ENCODE measurements at places on chromosomes 1 and 21.
A peak's percentile ranks its signal among the peaks of the same experiment; 100 is the strongest.

- DNase-seq = no peak
Observed at GRCh38 chr1:178630417-178630816, 94.6 kb upstream of the RALGPS2 start.

DNA sequence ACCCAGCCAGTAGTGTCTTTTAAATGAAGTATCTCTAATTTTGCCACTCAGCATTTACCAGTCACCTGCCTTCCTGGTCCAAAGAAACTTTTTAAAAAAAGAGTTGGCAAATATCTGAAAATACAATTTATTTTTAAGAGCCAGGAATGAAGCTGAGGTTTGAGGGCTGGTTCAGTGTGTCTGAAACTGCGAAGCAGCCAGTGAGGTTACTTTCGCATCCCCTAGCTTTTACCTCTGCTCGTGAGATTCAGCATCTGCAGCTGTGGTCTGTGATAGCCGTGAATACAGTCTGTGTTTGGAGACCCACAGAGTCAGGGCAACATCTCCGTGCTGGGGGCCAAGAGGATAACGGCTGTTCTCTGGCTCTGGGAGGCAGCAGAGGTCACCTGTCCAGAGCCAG lies 21.3 kb upstream of the KCNAB2 start:
- peak; percentile 6 for DNase-seq

DNA sequence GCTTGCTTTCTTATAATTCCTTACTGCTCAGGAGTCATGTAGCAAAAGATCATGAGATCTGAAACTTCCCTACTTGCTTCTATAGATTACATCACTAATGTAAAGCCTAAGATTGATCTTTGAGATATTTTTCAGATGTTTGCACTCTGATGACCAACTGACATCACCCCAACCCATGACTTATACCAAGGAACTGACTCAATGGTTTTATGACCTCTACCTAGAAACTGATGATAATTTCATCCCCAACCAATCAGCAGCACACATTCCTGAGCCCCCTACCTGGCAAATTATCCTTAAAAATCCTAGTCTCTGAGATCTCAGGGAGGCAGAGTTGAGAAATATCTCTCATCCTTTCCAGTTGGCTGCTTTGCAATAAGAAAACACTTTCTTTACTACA lies 122.3 kb upstream of the CAMK1G start:
- no peak for DNase-seq

GRCh38 chr1:71796006-71796405 lies 486.3 kb downstream of the NEGR1 start:
- no peak for DNase-seq

- DNase-seq = no peak
Observed at GRCh38 chr1:159944623-159945455, 574 bp downstream of the IGSF9 start.

- no peak for DNase-seq
Observed at GRCh38 chr1:94236630-94237290, 624 bp downstream of the ARHGAP29 start.

DNA sequence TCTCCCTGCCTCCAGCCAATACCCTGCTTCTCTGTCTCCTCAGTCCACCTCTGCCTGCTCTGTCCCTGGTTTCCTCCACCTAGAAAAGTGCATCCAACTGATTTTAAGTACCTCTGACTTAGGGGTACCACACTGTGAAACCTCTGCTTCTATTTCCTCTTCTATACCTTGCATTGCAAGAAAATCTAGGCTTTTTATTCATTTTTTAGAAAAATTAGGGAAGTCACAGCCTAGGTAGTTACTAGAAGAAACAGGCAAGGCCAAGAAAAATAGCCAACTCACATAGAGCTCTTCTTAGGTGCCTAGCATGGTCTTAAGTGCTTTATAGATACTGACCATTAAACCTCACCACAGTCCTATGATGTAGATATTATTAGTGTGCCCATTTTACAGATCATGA lies 39.1 kb downstream of the HIVEP3 start:
- DNase-seq = no peak

DNA sequence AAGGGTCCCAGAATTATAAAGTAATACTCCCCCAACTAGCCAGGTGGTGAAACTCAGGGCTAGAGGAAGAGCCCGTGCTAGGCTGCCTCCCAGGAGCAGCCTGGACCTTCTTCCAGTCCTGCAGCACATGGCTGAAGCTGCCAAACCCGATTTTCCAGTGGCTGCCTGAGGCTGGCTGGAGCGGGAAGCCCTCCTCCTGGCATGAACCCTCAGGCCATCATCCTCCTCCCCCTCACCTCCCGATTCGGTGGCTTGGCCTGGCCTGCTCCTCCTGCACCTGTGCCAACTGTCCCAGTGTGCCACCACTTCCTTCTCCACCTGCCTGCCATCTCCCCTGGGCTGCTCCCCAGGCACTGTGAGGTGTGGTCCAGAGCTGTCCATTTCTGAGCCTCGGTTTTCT lies 3.0 kb upstream of the TSPAN1 start:
- DNase-seq = no peak

DNA sequence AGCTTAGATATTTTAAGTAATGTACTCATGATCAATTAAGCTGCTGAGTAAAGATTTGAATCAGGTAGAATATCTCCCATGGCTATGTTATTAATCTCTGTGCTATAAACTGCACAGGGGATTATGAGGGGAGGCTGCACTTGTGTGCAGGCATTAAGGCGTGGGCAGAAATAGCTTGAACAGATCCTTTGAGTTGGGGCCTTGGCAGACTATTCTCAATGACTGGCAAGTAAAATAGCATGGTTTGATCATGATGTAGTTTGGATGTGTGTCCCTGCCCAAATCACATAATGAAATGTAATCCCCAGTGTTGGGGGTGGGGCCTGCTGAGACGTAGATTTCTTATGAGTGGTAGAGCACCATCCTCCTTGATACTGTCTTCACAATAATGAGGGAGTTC lies 220.3 kb downstream of the PLPP3 start:
- DNase-seq = no peak

DNA sequence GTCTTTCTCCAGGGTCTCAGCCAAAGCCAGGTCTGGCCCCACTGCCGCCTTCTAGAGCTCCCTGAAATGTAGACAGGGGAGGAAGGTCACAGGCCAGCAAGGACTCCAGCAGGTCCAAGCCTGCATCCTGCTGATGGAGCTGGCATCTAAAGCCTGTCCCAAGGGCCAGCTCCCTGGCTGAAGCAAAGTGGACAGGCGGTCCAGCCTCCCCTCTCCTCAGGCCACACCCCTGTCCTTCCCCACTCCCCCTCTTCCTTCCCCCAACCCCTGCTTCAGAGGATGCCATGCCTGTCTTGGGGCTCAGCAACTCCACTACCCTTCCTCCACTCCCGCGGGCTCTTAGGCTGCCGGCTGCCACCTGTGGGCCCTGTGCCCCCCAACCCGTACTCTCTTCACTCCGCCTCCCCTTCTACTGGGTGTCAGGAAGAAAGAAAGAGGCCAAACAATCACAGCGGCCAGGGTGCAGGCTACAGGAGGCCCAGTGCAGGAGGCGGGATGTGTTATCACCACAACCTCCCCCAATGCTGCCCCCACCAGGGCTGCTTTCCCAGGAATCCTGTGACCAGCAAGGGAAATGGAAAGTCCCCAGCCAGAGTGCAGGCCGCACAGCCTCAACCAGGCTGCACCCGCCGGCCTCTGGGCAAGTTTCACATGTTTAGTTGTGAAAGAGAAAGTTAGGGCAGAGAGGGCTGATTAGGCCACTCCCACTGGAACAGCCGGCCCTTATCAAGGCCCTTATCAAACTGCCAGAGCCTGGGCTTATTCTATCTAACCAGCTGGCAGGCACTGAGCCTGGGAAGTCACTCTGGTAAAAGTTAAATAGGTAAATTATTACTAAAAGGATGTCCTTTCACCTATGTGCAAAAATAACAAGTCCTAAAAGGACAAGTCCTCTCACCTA lies 34.1 kb downstream of the ACOT7 start:
- DNase-seq = peak; percentile 51

DNA sequence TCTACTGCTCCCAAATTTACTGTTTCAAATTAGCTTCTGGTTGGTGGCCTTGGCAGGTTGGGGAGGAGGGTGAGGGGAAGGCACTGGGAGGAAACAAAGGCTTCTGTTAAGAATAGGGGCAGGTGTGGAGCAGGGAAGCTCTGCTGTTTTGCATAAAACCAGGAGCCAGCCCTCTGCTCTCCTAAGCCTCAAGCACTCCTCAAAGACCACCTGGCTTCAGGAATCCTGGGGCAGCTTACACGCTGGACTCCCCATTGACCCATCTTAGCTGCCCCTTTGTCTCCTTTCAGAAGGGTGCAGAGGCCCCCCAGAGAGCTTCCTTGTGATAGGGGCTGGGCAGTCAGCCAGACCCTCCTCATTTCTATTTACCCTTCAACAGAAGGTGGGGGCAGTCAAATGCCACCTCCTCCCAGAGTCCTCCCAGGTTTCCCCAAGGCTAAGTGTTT lies 11.5 kb upstream of the DHRS3 start:
- no peak for DNase-seq

DNA sequence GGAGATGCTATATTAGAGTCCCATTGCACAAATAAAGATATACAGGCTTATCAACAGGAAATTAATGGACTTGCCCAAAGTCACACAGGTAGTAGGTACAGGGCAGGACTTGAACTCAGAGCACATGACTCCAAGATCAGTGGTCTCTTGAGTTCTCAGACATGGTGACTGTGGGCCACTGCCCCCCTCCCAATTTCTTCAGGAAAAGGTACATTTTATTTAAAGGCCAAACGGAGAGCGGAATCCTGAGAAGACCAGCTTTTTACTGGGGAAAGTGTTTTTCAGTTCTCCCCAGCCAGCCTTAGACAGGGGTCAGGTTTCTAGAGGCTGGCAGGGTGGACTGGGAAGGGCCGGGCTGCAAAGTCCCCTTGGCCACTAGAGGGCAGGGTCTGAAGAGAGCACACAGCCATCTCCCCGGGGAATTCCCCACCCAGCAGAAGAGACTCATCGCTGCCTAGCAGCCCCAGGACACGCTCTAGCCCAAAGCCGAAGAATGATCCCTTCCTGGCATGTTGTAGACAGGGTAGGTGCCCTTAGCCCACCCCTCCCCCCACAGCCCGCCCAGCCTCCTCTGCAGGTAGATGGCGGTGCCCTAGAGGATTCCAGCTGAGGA lies 29.7 kb downstream of the ACP6 start:
- peak; percentile 80 for DNase-seq

GRCh38 chr1:24535778-24536177 lies 20.1 kb upstream of the NCMAP start:
- no peak for DNase-seq

DNA sequence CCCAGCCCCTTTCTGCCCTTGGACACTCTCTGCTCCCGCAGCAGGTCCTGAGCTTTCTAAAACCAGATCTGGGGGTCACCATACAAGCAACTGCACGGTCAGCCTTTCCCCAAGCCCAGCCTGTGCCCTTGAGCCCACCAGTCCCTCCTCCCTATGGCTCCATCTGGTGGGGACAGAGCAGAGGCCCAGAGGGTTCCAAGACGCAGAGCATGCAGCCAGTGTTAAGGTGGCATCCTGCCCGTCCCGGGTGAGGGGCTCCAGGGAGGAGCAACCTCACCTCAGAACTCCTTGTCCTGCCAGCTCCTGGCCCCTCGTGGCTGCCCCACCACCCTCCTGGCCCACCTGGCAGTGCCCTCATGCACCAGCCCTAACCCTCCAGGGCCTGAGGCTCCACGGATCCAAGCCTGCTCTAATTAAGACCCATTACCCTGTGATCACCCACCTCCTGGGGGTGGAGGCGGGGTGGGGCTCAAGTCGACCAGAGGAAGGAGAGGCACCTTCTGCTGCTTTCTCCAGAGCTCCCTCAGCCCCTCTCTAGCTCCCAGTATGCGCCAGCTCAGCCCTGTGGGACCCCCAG lies 8.5 kb downstream of the CHD5 start:
- no peak for DNase-seq

DNA sequence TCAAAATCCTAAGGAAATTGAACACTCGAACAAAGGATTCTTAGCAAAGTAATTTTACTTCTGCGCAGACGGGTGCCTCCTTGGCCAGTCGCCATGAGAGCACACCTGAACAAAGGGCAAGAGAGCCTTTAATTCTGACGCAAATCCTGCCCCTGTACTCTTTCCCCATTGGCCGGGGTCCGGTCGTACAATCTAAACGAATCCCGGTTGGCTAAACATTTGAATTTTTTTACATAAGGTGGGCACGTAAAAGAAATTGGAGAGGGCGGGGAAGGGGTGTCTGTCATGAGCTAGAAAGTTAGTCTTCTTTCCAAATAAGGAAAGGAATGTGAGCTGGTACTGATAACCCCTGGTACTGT lies 8.2 kb upstream of the IL22RA1 start:
- DNase-seq = no peak

- DNase-seq = no peak
Observed at GRCh38 chr21:15252431-15252830, 187.6 kb upstream of the NRIP1 start.

GRCh38 chr1:46034601-46035516 lies 97.6 kb downstream of the PIK3R3 start:
- no peak for DNase-seq

DNA sequence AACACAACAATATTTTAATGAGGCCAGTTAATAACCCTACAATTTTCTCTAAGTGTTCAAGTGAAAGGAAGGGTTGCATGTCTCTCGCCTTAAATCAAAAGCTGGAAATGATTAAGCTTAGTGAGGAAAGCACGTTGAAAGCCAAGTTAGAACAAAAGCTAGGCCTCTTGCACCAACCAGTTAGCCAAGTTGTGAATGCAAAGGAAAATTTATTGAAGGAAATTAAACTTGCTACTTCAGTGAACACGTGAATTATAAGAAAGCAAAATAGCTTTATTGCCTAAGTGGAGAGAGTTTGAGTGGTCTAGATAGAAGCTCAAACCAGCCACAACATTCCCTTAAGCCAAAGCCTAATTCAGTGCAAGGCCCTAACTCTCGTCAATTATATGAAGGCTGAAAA lies 135.6 kb downstream of the DUSP10 start:
- no peak for DNase-seq

DNA sequence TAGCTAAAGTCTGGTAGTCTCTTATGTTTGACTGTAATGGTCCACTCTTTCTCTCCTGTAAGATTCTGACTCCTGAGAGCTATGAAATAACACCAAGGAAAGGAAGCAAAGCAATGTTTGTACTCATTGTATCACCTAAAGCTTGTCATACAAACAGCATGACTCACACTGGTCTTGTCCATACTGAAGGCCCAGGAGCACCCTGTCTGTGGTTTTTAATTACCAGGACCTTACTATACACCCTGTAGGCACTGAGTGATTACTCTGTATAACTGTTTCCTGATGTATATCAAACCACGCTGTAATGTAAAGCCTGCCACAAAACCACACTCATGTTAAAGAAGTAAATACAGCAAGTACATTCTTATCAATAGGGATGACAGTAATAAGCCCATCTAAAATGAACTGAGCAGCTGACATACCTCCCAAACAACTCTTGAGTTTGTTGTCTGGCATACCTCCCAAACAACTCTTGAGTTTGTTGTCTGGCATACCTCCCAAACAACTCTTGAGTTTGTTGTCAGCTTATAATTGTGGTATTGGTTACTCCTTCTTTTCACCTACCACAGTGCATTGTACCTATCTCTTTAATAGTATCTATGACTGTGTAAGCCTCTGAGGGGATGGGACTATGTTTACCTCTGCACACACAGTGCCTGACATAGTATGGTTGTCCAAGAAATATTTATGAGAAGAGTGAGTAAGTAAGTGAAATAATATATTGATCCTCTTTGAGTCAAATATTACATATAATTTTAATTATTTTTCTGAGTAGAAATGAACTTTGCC lies 11.6 kb upstream of the TNFSF18 start:
- no peak for DNase-seq

GRCh38 chr1:71916894-71917293 lies 365.4 kb downstream of the NEGR1 start:
- no peak for DNase-seq

Measured in CD4-positive, alpha-beta T cell treated with Interleukin-15 for 1 hour (primary cell).